Muscle of arm (tissue), 14 donors: ENCODE measurements at places on chromosomes 1 and 21. TPM values are rescaled to one million over a fixed set of nuclear protein-coding genes. Genes with fewer than 3 reads are reported as not detected.

The TTC34 gene
- 0.51 TPM for polyA plus RNA-seq

DNA sequence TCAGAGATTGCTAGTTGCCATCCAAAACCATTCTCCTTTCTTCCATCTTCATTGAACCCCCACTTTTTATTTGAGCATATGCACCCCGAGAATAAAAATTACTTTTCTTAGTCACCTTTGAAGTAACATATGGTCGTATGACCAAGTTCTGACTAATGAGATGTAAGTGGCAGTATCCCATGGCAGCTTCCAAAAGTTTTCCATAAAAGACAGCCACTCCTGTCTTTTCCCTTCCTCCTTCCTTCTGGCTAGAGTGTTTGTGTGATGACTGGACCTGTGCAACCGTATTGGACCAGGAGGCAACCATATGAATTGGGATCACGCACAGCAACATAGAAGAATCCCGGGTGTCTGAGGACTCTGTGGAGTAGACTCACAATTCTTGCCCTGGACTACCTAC, 41.1 kb upstream of the CCSAP start:
- DNase-seq: no peak

GRCh38 chr1:8879922-8880676, 1.6 kb upstream of the ENO1 start:
- DNase-seq: no peak

GRCh38 chr1:175933801-175934200, 190.4 kb upstream of the TNR start:
- no peak for DNase-seq

- no peak for DNase-seq
These were observed 391.8 kb downstream of the DISC1 start for GRCh38 chr1:232018231-232019025.

GRCh38 chr1:231013391-231014015, 26.6 kb downstream of the FAM89A start:
- no peak for DNase-seq

- no peak for DNase-seq
These were observed 41.8 kb downstream of the AGPAT3 start for GRCh38 chr21:43906585-43907370.

DNA sequence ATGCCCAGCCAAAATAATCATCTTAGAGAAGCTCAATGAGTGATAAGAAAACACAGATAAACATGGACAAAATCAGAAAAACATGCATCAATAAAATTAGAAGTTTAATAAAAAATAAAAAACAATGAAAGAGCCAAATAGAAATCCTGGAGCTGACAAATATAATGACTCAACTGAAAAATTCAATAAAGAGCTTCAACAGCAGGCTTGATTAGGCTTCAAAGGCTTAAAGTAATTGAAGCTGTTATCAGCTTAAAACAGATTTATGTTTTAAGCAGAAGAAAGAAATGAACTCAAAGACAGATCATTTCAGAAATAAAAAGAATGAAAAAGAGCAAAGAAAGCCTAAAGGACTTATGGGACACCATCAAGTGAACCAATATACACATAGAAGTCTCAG, 28.3 kb downstream of the RGSL1 start:
- DNase-seq: no peak

GRCh38 chr1:50208315-50208714, 99.6 kb downstream of the ELAVL4 start:
- DNase-seq: no peak

The RNF186 gene
- polyA plus RNA-seq: not detected

- DNase-seq: no peak
These were observed 103.7 kb upstream of the SOD1 start for GRCh38 chr21:31555741-31556191.

The OLFML2B gene
- 87.0 TPM for polyA plus RNA-seq

The REN gene
- not detected for polyA plus RNA-seq

The CA6 gene
- not detected for polyA plus RNA-seq

DNA sequence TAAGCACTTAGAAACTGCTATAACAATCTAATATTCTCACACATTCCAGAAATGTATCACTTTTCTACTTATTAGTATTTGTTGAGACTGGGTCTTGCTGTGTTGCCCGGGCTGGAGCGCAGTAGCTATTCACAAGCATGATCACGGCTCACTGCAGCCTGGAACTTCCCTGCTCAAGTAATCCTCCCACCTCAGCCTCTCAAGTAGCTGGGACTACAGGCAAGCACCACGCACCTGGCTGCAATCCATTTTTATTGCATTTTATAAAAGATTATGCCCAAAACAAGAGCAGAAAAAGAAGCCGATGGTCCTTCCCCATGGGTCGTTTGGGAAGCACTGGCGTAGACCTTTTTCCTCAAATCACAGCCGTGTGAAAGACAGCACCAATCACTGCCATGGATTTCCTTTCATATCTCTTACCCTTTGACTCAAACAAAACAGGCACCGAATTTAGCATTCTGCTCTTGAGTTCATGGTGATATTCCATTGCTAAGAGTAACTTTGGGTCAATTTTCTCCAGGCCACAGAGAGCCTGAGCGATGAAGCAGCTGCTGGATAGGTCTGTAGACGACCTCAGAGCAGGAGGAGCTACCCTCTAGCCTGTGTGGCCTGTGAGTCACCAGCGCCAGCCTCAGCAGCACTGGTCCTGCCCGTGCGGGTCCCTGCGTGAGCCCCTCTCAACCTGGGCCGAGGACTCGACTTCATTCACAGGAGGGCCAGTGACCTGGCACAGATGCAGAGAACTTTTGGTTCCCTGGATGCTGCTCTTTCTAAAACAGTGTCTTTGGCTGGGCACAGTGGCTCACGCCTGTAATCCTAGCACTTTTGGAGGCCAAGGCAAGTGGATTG, 80.8 kb downstream of the PIK3CD start:
- DNase-seq: no peak

The TMEM125 gene
- polyA plus RNA-seq: not detected

GRCh38 chr1:58928514-58928913, 144.7 kb upstream of the JUN start:
- DNase-seq: no peak

The KCNE1 gene
- polyA plus RNA-seq: 0.29 TPM

DNA sequence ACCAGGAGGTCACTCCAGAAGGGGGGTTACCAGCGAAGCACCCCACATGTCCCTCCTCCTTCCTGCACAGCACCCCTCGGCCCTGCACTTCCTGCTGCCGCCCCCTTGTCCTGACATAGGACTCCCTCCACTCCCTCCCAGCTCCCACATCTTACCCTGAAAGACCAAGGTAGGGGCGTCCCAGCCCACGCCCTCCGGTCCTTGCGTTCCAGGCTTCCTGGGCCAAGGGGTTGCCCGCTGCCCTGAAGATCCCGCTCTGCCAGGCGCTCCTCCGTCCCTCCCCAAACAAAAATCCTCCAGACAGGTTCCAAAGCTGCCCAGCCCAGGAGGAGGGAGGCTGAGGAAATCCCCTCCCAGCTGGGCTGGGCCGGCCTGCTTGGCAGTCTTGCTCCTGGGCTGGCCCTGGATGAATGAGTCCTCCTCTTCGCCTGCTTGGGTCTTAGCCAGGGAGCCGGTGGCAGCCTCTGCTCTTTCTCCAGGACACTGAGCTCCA, at the start of gene RHBDL2:
TSS of gene RHBDL2 (minus strand) at position 304 of the 493 bp plus-strand sequence. CDS start 22,618 bp downstream, outside the sequence.
- peak; percentile 22 for DNase-seq

The CLSTN1 gene
- polyA plus RNA-seq: not detected

DNA sequence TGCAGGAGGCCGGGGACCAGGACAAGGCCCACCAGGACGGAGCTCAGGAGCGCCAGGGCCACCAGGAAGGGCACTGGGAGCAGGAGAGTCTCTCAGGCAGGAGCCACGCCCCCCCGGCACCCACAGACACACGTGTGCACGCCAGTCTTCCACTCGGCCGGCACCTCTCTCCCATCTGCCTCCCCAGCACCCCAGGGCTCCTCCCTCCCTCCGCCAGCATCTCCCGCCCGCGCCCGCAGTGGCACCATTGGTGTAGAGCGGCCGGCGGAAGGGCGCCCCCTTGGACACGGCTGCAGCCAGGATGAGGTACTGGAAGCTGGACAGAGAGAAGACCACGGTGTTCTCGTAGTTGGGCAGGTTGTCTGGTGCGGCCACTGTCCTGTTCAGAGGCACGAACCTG, 6.1 kb upstream of the MFAP2 start:
- no peak for DNase-seq

The IL12RB2 gene
- 1.4 TPM for polyA plus RNA-seq

GRCh38 chr1:108503062-108503733, 53.1 kb downstream of the NBPF6 start:
- no peak for DNase-seq

DNA sequence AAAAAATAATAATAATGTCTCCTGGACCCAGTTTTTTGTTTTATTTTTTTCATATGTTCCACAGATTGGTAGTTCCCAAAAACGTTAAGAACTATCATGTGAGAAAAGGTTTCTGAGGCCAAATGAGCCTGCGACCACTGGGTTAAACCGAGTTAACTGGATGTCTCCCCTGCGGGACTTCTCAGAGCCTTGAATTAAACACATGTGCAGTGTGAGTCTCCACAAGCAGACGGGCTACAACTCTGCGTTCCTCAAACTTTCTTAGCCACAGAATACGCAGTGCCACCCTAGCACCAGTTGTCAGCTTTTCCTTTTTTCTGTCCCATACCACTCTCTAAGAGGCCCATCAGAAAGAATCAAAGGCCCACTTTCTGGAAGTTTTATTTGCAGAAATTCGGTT, 97.9 kb downstream of the LACTBL1 start:
- no peak for DNase-seq

The SESN2 gene
- not detected for polyA plus RNA-seq

- peak; percentile 78 for DNase-seq
These were observed 491.6 kb upstream of the C1orf87 start for GRCh38 chr1:60564916-60565750.

GRCh38 chr1:51498924-51499323, 20.1 kb downstream of the EPS15 start:
- no peak for DNase-seq

GRCh38 chr1:186829686-186830587, 1.2 kb downstream of the PLA2G4A start:
- DNase-seq: no peak

DNA sequence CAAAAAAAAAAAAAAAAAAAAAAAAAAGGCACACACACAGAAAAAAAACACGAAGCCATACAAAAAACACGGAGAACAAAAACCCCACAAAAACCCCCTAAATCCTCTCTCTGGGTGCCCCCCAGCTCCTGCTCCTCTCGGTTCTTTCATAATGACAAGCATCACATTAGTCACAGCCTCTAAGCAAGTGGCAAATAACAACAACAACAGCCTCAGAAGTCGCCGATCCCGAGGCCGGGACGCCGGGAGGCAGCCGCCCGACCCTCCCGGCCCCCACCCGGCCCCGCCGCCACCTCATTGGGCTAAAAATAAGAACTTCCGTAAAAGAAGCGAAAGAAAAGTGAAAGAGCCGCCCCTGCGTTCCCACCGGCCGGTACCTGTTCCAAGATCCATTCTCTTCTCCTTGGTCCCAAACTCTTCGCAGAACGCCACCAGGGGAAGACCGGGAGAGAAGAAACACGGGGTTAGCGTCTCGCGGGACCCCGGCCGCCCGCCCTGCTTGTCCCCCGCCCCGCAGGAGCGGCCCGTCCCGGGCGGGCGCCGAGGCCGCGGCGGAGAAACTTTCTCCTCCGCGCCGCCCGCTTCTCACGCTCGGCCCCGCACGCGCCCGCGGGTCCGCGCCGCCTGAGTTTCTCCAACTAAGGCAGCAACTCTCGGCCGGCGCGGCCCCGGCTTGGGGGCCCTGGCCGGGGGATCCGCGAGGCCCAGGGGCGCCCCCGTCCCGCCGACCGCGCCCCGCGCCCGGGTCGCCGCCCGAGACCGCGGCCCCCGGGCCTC, 102.8 kb downstream of the CASZ1 start:
- no peak for DNase-seq

DNA sequence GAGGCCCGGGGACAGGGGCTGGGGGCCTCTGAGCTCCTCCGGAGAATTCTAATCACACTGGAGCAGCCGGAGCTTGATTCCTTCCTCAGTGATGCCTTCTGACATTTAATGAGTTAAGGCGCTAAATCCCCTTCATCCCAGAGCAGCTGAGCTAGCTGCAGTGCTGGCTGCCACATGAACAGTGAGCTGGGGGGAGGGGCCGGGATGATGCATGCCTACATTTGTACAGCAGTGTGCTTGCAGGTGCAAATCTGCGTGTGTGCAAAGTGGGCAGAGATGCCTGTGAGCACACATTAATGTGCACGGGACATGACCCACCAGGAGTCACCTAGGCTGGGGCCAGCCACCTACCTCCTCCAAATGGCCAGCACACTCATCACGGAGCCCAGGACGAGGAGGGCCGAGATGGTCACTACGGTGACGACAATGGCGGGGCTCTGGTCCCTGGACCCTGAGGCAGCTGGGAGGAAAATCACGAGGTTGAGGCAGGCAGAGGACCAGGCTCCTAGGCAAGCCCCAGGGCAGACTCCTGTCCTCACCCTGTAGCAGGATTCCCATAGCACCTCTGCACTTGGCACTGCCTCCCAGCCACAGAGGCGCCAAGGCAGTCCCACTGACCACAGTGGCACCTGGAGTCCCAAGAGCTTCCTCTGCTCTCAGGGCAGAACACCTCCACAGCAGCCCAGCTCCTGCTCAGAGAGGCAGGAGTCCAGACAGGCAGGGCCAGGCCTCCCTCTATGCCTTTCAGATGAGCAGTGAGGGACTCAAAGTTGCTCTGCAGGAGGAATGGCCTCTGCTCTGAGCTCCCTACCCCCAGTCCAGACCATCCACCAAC, 34.7 kb downstream of the CDCA8 start:
- DNase-seq: no peak

- DNase-seq: no peak
These were observed 25.8 kb downstream of the PRDM2 start for GRCh38 chr1:13725714-13726175.

DNA sequence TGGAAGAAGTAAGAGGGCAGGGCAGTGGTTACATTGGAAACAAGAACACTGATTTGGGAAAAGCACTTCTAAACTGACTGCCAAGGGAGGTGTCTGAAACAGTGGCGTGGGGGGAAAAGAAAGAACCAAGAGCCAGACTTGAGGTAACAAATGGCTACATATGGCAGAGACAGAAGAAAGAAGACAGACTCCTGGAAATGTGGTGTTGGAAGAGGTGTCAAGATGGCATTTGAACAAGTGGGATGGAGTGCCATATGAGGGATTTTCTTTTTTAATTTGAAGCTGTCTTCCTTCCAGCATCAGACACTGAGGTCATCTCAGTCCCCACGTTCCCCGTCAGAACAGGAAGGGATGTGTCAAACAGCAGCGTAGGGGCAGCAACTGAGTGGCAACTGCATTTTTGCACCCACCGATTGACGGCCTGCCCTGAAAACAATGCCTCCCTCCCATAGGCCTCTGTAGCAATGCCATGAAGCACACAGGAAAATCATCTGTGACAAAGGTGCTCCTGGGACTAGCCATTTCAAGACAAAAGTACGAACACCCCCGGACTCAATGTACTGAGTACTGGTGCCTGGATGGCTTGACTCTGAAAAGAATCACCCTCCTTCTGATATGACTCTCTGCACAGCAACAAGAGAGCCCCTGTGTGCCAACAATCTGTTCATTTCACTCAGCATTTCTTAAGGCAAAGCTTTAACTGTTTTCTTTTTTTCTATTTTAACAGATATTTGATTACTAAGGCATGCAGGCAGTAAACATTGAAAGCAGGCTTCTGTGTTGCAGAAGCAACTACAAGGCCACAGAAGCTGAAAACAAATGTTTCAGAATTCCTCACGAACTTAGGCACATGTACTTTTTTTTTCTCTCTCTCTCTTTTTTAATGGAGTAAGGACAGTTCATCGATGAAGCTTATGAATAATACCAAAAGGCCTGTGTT, 37.0 kb downstream of the LPAR3 start:
- DNase-seq: no peak

The ADAMTS4 gene
- 14.7 TPM for polyA plus RNA-seq

The ZBTB7B gene
- 3.9 TPM for polyA plus RNA-seq

- DNase-seq: no peak
These were observed 11.8 kb downstream of the NFYC start for GRCh38 chr1:40703316-40703715.

- peak; percentile 77 for DNase-seq
These were observed 61.5 kb downstream of the TNN start for GRCh38 chr1:175129182-175129581.

The S100A12 gene
- 0.96 TPM for polyA plus RNA-seq

The SEC16B gene
- polyA plus RNA-seq: 7.5 TPM
